MG63 (cell line): ENCODE measurements at places on chromosomes 2 and 18.

DNA sequence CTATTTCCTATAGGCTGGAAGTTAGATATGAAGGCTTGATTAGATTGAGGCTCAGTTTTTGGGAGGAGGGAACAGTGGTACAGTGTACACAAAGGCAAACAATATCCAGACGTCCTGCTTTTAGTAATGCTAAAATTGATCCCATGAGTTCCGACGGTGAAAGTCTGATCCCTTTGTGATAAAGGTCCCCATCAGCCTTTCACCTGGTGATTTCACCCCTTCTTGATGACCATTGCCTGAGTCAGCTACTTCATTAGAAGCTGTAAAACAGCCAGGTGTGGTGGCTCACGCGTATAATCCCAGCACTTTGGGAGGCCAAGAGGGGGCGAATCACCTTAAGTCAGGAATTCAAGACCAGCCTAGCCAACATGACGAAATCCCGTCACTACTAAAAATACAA is 29.7 kb downstream of the TWSG1 start:
- no peak for DNase-seq

GRCh38 chr2:69026026-69026425 is 13.0 kb downstream of the ANTXR1 start:
- DNase-seq, result no peak

DNA sequence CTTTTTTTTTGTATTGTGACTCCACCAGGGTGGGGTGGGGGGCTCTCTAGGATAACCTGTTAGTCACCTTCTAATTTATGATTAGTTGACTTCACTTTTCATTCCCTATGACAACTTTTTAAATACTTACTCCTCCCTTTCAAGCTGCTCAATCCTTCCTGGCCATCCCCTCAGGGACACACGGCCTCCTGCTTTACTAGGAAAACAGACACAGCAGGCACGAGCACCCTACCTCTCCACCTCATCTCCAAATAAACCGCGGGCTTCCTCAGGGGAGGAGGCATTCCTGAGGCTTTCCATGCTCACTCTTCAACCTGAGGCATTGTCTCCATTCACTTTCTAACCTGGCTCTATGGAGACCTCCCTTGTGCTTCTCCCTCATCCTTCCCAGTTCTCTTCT is 33.0 kb downstream of the B4GALT6 start:
- no peak for DNase-seq

GRCh38 chr2:132473174-132473883 is 56.7 kb downstream of the GPR39 start:
- DNase-seq, result no peak

DNA sequence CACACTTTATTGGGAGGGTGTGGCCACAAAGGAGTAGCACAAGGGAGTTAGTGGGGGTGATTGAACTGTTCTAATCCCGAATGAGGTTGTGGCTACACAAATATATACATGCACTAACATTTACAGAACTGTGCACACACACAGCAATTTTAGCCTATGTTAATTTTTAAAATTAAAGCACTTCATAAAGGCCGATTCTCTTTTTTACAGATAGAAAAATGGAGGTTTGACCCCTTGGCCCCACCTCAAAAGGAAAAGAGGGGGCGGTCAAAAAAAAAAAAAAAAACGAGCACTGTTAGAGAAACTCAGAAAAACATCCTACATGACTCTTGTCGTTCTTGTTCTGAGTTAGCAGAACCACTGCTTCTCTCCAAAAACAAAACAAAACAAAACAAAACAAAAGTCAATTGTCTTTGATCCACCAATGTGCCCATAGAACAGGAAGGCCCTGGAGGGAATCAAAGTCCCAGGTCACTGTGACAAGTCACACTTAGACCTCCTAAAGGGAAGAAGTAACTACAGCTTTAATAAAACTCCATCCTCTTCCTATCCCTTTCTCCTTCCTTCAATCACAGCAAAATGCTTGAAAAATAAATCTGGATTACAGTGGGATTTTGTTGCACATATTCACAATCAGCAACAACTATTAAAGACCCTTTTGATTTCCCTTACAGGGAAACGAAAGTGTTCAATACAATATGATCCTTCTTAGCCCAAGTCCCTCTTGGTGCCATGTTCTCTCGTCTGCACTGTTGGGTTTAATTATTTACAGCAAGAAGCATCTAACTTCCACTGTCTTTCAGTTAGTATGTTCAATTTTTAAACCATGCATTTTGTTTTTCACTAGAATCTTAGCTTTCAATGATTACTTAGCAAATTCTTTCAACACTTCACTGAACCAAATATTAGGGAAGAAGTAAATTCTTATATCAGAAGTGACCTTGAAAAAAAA is 16.6 kb downstream of the LRP2 start:
- no peak for DNase-seq

GRCh38 chr2:18066066-18066465 is 187.6 kb downstream of the KCNS3 start:
- no peak for DNase-seq

- peak; percentile 80 for DNase-seq
These were observed at the start of gene DOK6 for GRCh38 chr18:69400253-69400975. DOK6 (plus strand) TSS chr18:69400888.

GRCh38 chr2:220916931-220917330 is 655.2 kb downstream of the EPHA4 start:
- no peak for DNase-seq

GRCh38 chr2:153145470-153145978 is 333.0 kb downstream of the RPRM start:
- no peak for DNase-seq

DNA sequence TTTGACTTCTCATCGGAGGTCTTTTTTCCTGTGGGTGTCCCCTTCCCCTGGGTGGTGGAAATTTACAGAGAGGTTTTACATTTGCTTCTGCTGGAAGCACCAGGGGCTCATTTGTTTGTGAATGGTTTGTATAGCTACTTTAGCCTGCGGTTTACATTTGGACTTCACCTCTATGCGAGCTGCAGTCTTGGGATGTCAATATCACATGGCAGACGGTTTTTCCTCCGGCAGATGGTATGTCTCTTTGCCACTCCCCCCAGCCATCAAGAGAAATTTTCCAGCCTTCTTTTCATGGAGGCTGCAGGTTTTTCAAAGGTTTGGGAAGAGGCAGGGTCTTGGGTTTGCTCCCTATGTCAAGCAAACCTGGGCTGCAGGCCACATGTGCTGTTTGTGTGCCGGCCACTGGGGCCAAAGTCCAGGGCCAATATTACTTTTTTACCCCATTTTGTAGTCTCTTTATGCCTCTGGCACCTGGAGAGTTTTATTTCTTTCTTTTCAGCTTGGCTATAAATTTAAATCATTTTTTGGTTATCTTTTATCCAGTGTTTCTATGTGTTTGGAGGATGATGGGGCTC is 23.9 kb upstream of the BOD1L2 start:
- DNase-seq, result no peak

DNA sequence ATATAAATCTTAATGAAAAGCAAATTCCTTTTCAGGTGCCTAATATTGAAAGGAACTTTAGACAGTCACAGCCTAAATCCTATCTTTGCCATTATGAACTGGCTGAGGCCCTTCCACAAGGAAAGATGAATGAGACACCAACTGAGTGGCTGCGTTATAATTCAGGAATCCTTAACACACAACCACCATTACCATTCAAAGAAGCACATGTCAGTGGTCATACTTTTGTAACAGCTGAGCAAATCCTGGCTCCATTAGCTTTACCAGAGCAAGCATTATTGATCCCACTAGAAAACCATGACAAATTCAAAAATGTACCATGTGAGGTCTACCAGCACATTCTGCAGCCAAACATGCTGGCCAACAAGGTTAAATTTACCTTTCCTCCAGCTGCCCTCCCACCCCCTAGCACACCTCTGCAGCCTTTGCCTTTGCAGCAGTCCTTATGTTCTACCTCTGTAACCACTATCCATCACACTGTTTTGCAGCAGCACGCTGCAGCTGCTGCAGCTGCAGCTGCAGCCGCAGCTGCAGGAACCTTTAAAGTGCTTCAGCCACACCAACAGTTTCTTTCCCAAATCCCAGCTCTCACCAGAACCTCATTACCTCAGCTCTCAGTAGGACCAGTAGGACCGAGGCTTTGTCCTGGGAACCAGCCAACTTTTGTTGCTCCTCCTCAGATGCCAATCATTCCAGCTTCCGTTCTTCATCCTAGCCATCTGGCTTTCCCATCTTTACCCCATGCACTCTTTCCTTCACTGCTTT is 340.1 kb downstream of the ZNF804A start:
- DNase-seq, result no peak

GRCh38 chr2:107592280-107592624 is 234.4 kb upstream of the RGPD4 start:
- DNase-seq, result no peak

DNA sequence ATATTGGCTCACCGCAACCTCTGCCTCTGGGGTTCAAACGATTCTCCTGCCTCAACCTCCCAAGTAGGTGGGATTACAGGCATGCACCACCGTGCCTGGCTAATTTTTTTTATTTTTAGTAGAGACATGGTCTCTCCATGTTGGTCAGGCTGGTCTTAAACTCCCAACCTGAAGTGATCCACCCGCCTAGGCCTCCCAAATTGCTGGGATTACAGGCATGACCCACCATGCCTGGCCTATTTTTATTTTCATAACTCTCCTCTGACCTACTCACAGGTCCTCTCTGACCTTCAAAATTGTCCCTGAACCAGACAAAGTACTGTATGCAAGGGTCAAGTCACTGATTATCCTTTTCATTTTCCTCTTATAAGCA is 16.0 kb upstream of the KLHL23 start:
- DNase-seq, result no peak

GRCh38 chr2:55045780-55046179 is 4.5 kb downstream of the RTN4 start:
- no peak for DNase-seq

GRCh38 chr2:133802409-133803039 is 234.3 kb upstream of the NCKAP5 start:
- DNase-seq, result no peak

GRCh38 chr2:14433946-14434495 is 198.5 kb upstream of the LRATD1 start:
- DNase-seq, result no peak

GRCh38 chr2:219041252-219041651 is at the start of gene CFAP65:
CFAP65 (minus strand) TSS chr2:219041516; CDS start chr2:219039048, 2,468 bp downstream.
- peak; percentile 38 for DNase-seq

DNA sequence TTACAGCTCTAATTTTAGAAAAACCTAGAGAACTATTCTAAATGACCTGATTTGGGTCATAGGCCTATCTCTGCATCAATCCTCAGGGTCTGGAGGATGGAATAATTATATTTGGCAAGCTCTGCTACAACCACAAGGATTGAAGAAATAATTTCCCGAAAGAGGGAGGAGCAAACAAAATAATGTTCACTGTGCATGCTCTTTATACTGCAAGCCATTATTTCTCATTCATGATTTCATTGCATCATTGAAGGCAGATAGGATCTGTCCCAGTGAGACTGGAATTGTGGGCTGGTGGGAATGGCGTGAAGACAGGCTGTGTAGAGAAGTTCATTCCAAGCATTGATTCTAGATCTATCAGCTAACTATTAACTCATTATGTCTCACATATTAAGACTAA is 12.7 kb upstream of the MAPRE2 start:
- DNase-seq, result no peak

GRCh38 chr2:199847181-199847864 is 3.7 kb downstream of the FTCDNL1 start:
- DNase-seq, result no peak

GRCh38 chr2:160077912-160078810 is 15.7 kb upstream of the PLA2R1 start:
- DNase-seq, result no peak

GRCh38 chr18:62164855-62165487 is 21.9 kb downstream of the PIGN start:
- no peak for DNase-seq

- no peak for DNase-seq
These were observed 19.1 kb downstream of the LRP2 start for GRCh38 chr2:169343202-169343601.

- DNase-seq, result no peak
These were observed 51.8 kb downstream of the KCNG2 start for GRCh38 chr18:79849328-79850207.

- DNase-seq, result no peak
These were observed 75.8 kb upstream of the GPC1 start for GRCh38 chr2:240359695-240360094.

GRCh38 chr2:218257390-218257981 is 3.3 kb upstream of the GPBAR1 start:
- DNase-seq, result no peak

DNA sequence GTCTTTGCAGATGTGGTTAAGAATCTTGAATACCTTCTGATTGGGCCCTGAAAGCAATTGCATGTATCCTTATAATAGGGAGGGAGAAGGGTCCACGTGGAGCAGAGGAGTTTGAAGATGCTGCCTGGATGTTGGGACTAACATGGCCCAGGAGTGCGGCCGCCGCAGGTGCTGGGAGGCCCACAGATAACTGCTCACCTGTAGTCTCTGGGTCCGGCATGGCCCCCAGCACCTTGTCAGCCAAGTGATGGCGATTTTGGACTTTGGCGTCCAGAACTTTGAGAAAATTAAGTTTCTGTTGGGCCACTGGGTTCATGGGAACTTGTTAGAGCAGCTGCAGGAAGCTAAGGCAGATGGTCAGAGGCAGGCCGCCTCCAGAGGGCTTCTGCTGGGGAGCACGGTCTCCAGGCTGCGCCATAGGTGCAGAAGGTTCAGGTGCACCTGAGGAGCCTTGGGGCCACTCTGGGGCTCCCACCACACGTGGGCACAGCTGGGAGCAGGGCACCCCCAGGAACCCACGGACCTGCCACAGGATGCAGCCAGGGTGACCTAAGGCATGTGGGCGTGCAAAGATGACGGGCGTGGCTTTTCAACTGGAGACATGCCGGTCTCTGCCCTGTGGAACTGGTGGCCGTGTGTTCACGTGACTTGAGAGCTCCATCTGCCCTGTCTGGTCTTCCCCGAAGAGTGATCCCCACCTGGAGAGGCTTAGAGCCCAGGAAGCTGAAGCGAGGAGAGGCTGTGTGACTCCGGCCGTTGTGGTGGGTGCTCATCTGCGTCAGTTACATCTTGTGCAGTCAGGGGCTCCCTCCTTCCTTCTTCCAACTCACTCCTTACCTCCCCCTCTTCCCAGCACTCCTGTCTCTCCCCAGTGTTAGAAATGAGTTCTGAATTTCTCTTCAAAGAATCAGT is 277.3 kb downstream of the AGAP1 start:
- no peak for DNase-seq

GRCh38 chr2:126792186-126792585 is 106.5 kb upstream of the TEX51 start:
- no peak for DNase-seq

- DNase-seq, result no peak
These were observed 142.3 kb upstream of the TANK start for GRCh38 chr2:161017780-161018470.

- DNase-seq, result peak; percentile 53
These were observed 25.4 kb upstream of the TANK start for GRCh38 chr2:161134547-161135518.

DNA sequence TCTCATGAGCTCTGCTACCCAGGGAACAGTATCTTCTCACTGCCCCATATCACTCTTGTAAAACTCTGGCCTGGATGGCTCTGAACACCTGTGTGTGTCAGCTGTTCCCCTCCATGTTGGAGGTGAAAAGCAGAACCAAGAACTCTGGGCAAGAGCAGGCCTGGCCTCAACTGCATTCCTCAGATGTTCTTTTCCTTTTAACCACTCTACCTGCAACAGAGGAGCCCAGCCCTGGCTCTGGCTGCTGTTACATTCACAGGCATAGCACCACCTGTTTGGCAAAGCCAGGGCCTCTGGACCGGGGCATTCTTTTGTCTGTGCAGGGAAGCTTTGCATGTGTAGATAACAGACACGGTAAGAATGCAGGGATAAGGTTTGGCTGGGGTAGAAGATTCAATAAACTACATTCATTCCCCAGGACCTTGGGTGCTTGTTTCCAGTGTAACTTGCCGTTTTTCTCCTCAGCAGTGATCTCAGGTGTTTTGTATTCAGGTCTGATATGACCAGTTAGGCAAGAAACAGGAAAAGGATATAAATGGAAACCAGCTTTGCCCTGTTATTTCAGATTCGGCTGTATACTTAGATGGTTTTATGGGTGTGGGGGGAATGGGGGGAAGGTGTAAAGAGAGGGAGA is 95.1 kb downstream of the SPTBN1 start:
- no peak for DNase-seq
